Activated T-cell treated with anti-CD3 and anti-CD28 coated beads, Interleukin-2, amount 50 U/mL, for 72 hours (primary cell): ENCODE measurements at places on chromosomes 2 and 18.
A peak's percentile ranks its signal among the peaks of the same experiment; 100 is the strongest.

GRCh38 chr18:21484851-21485636, 115.5 kb downstream of the ESCO1 start:
- H3K4me3 ChIP-seq: no peak overlapping the region
- no peaks in the 10 kb centered on the region for H3K36me3 ChIP-seq
- DNase-seq: no peak
- H3K27ac ChIP-seq: no peak overlapping the region
- H3K27me3 ChIP-seq: peaks cover 14% of the 10 kb centered on the region

DNA sequence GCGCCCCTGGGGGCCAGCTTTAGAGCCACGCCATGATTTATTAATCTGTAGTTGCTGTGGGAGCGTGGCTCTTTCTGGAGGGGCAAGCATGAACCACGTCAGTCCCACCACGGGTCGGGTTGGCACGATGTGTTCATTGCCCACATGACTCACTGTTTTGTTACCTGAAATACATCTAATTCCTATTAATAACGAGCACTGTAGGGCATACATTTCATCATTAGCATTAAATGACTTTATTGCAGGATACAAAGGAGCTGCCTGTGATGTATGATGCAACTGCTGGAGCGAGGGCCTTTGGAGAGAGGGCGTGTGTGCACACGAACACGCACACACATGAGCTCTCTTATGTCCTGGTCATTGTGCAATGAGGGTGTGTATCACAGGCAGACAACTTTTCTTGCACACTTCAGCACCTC, 127.0 kb downstream of the INHBB start:
- H3K4me3 ChIP-seq: no peak overlapping the region
- no peak overlapping the region for H3K27ac ChIP-seq
- no peaks in the 10 kb centered on the region for H3K36me3 ChIP-seq
- H3K4me1 ChIP-seq: no peaks in the 10 kb centered on the region
- H3K27me3 ChIP-seq: no peaks in the 10 kb centered on the region

GRCh38 chr2:25401307-25402026, 59.7 kb upstream of the DNMT3A start:
- peaks cover 2% of the 10 kb centered on the region for H3K36me3 ChIP-seq
- DNase-seq: no peak
- H3K27me3 ChIP-seq: no peaks in the 10 kb centered on the region
- peak overlapping the region; percentile 63 for H3K27ac ChIP-seq

DNA sequence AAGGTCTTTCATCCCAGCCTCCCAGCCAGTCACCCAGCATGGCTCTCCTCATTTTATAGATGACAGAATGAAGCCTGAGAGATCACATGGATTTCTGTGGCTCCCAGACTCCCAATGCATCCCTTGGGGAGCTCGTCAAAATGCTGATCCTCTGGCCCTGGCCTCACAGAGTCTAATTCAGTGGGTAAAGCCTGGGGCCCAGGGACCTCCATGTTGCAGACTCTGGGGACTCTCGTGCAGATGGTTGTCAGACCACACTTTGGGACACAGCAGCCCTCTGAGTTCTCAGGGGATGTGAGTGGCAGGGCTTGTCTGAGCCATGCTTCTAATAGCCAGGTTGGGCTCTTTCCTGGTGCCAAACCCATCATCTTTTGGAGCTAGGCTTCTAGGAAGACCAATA, 97.0 kb downstream of the CTIF start:
- no peak overlapping the region for H3K27ac ChIP-seq
- no peak for DNase-seq
- no peak overlapping the region for H3K4me3 ChIP-seq
- no peaks in the 10 kb centered on the region for H3K27me3 ChIP-seq

GRCh38 chr18:2590303-2590702, 18.9 kb downstream of the NDC80 start:
- peaks cover 10% of the 10 kb centered on the region for H3K36me3 ChIP-seq
- peak overlapping the region; percentile 30 for H3K27ac ChIP-seq
- H3K27me3 ChIP-seq: no peaks in the 10 kb centered on the region
- H3K4me3 ChIP-seq: peak overlapping the region; percentile 42
- peaks cover 60% of the 10 kb centered on the region for H3K4me1 ChIP-seq

- H3K4me3 ChIP-seq: no peak overlapping the region
- no peak overlapping the region for H3K27ac ChIP-seq
- peaks cover 53% of the 10 kb centered on the region for H3K27me3 ChIP-seq
- no peaks in the 10 kb centered on the region for H3K4me1 ChIP-seq
- DNase-seq: peak; percentile 37
These were observed 68.6 kb upstream of the MAL start for GRCh38 chr2:94956797-94957391.

- no peak overlapping the region for H3K27ac ChIP-seq
- peaks cover 38% of the 10 kb centered on the region for H3K27me3 ChIP-seq
- H3K4me1 ChIP-seq: no peaks in the 10 kb centered on the region
- H3K36me3 ChIP-seq: no peaks in the 10 kb centered on the region
- H3K4me3 ChIP-seq: no peak overlapping the region
These were observed 84.1 kb downstream of the CAPN13 start for GRCh38 chr2:30722936-30723725.

GRCh38 chr18:32122039-32122438, 30.4 kb downstream of the RNF138 start:
- H3K4me3 ChIP-seq: no peak overlapping the region
- H3K27ac ChIP-seq: peak overlapping the region; percentile 38
- H3K36me3 ChIP-seq: peaks cover 8% of the 10 kb centered on the region
- no peaks in the 10 kb centered on the region for H3K27me3 ChIP-seq

- H3K4me1 ChIP-seq: peaks cover 9% of the 10 kb centered on the region
- no peak overlapping the region for H3K27ac ChIP-seq
These were observed 42.2 kb downstream of the KLHL14 start for GRCh38 chr18:32730620-32731091.

DNA sequence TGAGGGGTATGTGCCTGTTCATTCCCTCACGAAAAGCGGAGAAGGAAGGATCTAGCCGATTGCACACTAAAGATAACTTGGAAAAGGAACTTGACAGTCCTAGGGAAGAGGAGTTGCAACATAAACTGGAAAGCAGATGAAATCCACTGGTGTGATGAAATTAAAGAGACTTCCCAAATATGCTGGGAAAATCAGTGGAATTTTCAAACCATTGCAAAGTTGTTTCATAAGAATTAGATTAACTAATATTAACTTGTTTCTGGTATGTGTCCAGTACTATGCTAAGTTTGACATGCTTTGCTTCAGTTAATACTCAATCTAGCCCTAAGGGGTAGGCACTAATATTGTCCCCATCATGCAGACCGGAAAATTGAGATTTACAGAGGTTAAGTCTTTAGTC, 222.7 kb downstream of the IKZF2 start:
- H3K4me3 ChIP-seq: no peak overlapping the region
- H3K27ac ChIP-seq: peak overlapping the region; percentile 3
- H3K36me3 ChIP-seq: peaks cover 1% of the 10 kb centered on the region
- H3K27me3 ChIP-seq: peaks cover 11% of the 10 kb centered on the region
- no peak for DNase-seq
- H3K4me1 ChIP-seq: peaks cover 35% of the 10 kb centered on the region

GRCh38 chr18:52963481-52963880, 623.5 kb downstream of the DCC start:
- H3K4me1 ChIP-seq: no peaks in the 10 kb centered on the region
- H3K27ac ChIP-seq: no peak overlapping the region
- H3K36me3 ChIP-seq: no peaks in the 10 kb centered on the region
- no peaks in the 10 kb centered on the region for H3K27me3 ChIP-seq

GRCh38 chr2:100107440-100107839, 35.0 kb downstream of the AFF3 start:
- H3K4me3 ChIP-seq: no peak overlapping the region
- no peaks in the 10 kb centered on the region for H3K36me3 ChIP-seq
- peaks cover 23% of the 10 kb centered on the region for H3K27me3 ChIP-seq
- peaks cover 6% of the 10 kb centered on the region for H3K4me1 ChIP-seq
- DNase-seq: no peak
- H3K27ac ChIP-seq: no peak overlapping the region

GRCh38 chr2:101752716-101753616, 55.5 kb downstream of the MAP4K4 start:
- H3K27ac ChIP-seq: peak overlapping the region; percentile 3
- no peak for DNase-seq
- peak overlapping the region; percentile 63 for H3K4me3 ChIP-seq
- H3K27me3 ChIP-seq: no peaks in the 10 kb centered on the region
- H3K36me3 ChIP-seq: peaks cover 2% of the 10 kb centered on the region
- H3K4me1 ChIP-seq: peaks cover 72% of the 10 kb centered on the region

DNA sequence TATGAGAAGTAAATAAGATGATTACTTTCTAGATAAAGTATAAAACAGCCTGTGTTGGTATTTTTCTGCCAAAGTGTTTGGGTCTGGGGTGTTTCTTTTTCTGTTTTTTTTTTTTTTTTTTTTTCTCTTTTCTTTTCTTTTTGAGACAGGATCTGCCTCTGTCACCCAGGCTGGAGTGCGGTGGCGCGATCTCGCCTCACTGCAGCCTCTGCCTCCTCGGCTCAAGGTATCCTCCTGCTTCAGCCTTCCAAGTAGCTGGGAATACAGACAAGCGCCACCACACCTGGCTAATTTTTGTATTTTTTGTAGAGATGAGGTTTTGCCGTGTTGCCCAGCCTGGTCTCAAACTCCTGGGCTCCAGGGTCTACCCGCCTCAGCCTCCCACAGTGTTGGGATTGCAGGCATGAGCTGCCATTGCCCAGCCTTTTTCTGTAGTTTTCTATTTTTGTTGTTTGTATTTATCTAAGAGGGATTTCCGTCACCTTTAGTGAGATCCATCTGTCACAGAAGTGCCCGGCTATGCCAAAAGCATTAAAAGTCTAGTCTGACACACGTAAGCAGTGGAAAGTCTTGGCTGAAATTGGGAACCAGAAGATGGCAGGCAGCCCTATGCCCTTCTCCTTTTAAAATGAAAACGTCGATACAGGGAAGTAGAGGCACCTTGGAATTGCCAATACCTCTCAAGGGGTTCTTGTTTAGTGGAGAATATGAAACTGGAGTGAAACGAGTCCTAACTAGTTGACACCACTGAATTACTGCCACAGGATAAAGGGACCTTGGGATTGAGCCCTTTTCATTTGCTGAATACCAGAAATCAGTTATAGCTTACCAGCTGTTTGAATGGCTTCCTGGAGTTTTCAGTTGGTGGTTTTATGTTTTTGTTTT, 14.0 kb downstream of the UGP2 start:
- no peak for DNase-seq
- H3K36me3 ChIP-seq: peaks cover 10% of the 10 kb centered on the region
- peak overlapping the region; percentile 83 for H3K4me3 ChIP-seq
- peaks cover 44% of the 10 kb centered on the region for H3K4me1 ChIP-seq

DNA sequence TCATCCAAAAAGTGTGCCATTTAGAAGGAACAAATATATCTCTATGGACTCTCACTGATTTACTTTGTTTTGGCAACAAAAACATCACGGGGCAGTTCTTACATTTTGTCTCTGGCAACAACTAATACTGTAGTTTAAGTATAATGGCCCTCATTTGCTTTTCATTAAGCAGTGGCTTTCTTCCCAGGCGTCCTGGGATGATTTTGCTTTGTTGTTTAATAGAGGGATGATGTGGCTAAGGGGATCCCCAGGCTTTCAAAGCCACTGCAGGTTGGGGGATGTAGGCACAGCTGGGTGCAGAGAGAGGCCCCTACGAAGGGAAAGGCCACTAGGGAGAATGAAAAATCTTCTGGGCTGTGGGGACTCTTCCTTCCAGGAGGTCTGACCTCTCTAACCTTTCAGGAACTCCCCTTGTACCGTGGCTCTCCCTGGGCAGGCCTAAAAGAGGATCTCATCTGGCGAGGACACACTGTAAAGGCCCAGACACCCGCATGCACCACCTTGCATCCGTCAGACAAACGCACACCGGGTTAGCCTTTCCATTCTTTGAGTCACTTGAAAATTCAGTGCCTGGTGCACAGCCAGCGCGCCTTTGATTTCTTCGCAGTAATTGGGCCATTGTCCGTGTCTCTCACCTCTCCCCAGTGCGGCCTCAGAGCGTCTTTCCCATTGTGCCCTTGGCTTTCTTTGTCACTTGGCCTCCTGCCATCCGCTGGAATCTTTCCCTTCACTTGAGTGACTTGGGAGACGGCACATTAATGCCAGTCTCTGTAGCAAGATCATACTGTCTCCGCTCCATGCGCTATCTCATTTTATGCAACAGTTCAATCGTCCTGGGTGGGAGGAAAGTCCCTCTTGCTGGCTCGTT, 40.3 kb upstream of the AFF3 start:
- no peak overlapping the region for H3K27ac ChIP-seq
- no peaks in the 10 kb centered on the region for H3K36me3 ChIP-seq
- peaks cover 6% of the 10 kb centered on the region for H3K27me3 ChIP-seq
- H3K4me3 ChIP-seq: no peak overlapping the region
- H3K4me1 ChIP-seq: no peaks in the 10 kb centered on the region
- DNase-seq: no peak

- H3K27me3 ChIP-seq: peaks cover 17% of the 10 kb centered on the region
- no peaks in the 10 kb centered on the region for H3K36me3 ChIP-seq
- no peak overlapping the region for H3K27ac ChIP-seq
- no peak overlapping the region for H3K4me3 ChIP-seq
- DNase-seq: no peak
These were observed 11.1 kb downstream of the CAVIN2 start for GRCh38 chr2:191835539-191836350.

- H3K4me3 ChIP-seq: peak overlapping the region; percentile 87
- peaks cover 65% of the 10 kb centered on the region for H3K4me1 ChIP-seq
- peaks cover 2% of the 10 kb centered on the region for H3K36me3 ChIP-seq
- peak; percentile 79 for DNase-seq
- H3K27ac ChIP-seq: peak overlapping the region; percentile 9
These were observed 3.7 kb upstream of the BCL2L11 start for GRCh38 chr2:111116843-111117597.

GRCh38 chr2:237421542-237422116, 7.7 kb upstream of the COL6A3 start:
- peak overlapping the region; percentile 65 for H3K4me3 ChIP-seq
- H3K27me3 ChIP-seq: peaks cover 14% of the 10 kb centered on the region
- H3K27ac ChIP-seq: peak overlapping the region; percentile 21
- peaks cover 11% of the 10 kb centered on the region for H3K36me3 ChIP-seq
- DNase-seq: peak; percentile 86

GRCh38 chr2:75707901-75708300, 2.8 kb downstream of the GCFC2 start:
- no peaks in the 10 kb centered on the region for H3K27me3 ChIP-seq
- DNase-seq: no peak
- H3K4me1 ChIP-seq: peaks cover 17% of the 10 kb centered on the region
- peak overlapping the region; percentile 46 for H3K4me3 ChIP-seq
- peak overlapping the region; percentile 61 for H3K27ac ChIP-seq
- peaks cover 13% of the 10 kb centered on the region for H3K36me3 ChIP-seq

DNA sequence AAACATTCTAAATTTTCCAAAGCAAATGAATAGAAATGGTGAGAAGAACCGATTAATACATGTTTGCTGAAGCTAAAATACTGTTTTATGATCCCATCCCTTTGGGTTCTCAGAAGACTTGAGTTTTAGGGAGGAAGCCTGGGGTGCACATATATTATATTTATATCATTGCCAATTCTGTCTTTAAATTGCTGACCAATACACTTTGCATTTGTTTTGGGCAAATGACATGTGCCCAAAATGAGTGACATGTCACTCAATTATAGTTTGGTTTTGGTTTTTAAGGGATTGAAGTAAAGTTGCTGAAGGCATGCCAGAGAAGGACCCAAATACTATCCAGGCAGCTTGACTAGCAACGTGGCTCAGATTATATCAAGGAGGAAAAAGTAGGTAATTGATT, 50.3 kb upstream of the SP3 start:
- H3K36me3 ChIP-seq: no peaks in the 10 kb centered on the region
- H3K4me3 ChIP-seq: no peak overlapping the region
- no peak for DNase-seq
- no peaks in the 10 kb centered on the region for H3K27me3 ChIP-seq
